ENCODE measurements at places on chromosomes 12 and 14.

GRCh38 chr12:95182868-95183415, 34.3 kb downstream of the FGD6 start:
- DNase-seq = no peak

DNA sequence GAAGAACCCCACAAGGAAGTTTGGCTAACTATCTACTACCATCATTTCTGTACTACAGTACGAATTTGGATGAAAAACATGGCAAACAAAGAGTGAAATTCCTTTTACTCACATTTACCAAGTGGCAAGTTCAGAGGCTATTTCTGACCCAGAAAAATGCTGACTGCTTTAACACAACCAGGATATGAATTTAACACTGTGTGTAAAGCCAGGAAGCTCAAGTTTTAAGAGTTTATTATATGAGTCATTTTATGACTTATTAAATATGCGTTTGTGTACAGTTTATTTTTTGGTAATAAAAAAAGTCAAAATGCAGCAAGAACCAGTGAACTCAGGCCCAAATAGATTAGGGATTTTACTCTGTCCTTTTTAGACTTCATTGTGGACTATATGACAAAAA, 58.4 kb upstream of the STAC3 start:
- DNase-seq = no peak

GRCh38 chr12:6355491-6356373, 13.9 kb upstream of the TNFRSF1A start:
- no peak for DNase-seq

- DNase-seq = peak; percentile 46
Measured at GRCh38 chr12:89878950-89879349, 170.3 kb upstream of the ATP2B1 start.

DNA sequence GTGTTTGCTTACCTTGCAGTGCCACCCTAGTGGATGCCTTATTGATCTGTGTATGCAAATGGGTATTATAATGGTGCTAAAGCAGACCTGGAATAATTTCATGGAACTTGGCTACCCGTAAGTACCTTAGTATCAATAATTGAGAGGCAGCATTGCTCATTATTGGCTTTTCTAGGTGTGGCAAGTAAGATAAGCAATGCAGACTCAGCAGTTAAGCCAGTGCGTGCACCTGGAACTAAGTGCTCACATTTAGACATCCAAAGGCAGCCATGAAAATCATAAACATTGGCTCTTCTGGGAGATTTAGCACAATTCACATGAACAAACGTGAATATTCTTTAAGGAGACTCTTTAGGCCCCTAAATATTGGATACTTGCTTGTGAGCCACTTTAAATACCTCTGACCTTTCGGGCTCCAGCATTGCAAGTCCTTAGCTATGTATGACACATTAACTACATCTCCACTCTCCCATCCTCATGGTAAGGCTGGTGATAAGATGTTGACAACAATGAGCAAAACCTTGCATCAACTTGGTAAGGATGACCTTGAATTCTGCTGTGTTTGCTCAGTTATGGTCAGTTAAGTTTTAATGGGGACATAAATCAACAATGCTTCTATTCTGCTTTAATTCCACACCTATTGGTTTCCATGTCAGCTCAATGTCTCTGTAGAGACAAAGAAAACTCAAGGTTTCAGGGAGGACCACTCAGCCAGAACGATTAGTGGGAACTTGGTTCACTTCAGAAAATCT, 112.0 kb downstream of the SLC5A8 start:
- DNase-seq = no peak

DNA sequence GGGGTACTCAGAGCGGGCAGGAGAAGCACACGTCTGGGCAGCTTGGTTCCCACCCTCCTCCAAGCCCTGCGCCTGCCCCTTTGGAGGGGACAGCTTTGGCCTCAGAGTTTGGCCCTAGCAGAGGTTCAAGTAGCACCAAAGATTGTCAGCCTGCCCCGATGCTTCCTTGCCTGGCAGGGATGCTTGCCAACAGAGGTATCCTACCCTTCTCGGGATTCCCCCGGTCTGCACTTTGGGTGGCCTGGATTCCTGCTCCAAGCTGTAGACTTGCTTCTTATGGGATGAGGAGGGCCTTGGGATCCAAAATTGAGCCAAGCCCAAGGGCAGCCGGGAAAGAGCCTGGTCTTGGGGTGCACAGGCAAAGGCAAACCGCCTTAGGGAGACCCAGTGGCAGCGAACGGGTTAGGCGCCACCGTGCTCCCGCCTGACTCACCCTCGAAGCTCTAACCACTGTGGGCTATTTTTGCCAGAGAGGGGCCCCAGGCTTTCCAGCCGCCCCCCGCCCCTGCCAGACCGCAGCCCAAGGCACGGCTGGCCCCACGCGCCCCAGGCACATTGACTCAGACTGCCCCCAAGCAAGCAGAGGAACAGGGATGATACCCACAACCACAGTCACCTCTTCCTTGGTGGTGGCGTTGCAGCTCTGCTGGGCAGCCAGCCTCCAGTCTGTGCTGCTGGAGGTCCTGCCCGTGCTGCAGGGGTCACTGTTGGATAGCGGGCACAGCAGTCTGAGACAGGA, 847 bp upstream of the WNT10B start:
- DNase-seq = no peak

- no peak for DNase-seq
Measured at GRCh38 chr14:87097015-87097414, 896.0 kb downstream of the GALC start.

GRCh38 chr12:9256758-9257405, 48.7 kb upstream of the PZP start:
- no peak for DNase-seq

GRCh38 chr12:53299454-53300180, at the start of gene MYG1:
Gene MYG1 (plus strand): TSS chr12:53299695. CDS start chr12:53299738, 43 bp downstream.
- peak; percentile 90 for DNase-seq

All from B cell (primary cell).